ENCODE measurements at places on chromosomes 16 and 17.

DNA sequence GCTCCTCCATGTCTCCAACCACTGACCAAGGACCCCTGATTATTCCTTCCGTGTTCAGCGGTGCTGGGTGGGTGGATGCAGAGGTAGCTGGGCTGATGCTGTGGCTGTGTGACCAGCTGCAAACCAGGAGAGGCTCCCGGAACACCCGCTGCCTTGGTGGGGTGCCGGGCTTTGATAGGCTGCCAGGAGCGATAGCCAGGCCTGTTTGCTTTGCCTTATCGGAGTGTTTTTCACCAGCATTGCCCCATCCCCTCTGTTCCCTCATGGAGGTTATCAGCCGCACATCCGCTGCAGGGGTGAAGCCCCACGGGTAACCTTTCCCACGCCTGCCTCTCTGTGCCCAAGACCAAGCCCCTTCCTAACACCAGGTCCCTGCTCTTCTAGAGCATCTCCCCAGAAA lies 354.3 kb downstream of the C16orf95 start:
- DNase-seq, result no peak

DNA sequence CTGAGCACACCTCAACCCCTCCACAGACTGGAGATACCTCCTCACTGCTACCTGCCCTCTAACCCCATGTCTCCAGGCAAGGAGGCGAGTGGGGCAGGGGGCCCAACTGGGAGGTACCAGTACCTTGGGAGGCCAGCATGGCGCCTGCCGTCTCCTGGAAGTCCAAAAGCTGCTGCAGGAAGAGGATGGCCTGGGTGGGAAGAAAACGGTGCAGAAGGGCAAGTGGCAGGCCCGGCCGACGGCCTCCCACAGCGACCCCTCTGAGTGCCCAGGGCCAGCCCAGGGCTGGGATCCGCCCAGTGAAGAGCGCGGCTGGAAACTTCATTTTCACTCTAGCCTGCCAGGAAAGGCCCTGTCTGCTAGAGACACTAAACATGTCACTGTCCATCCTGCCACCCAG lies 8.5 kb downstream of the ZACN start:
- DNase-seq, result no peak

- DNase-seq, result peak; percentile 84
Measured at GRCh38 chr16:75074920-75075687, 41.5 kb downstream of the LDHD start.

GRCh38 chr16:75913958-75914357 lies 187.7 kb upstream of the CPHXL start:
- no peak for DNase-seq

- no peak for DNase-seq
Measured at GRCh38 chr16:19696961-19697360, 21.1 kb downstream of the KNOP1 start.

DNA sequence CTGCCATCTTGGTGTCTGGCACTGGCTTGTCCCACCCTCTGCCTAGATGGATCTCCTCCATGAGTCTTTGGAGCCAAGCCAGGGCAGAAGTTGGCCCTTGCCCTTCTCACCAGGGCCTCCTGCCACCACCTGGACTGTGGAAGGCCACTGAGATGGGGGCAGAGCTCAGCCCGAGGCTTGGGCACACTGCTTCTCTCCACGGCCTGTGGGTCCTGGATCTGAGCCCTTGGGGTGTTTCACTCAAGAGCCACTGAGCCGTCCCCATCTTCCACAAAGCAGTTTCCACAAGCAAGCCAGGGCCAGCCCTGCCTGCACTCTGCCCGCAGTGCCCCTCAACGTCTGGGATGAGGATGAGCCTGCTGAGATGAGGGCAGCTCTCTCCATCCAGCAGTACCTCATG lies 16.7 kb upstream of the CD300A start:
- no peak for DNase-seq

- no peak for DNase-seq
Measured at GRCh38 chr16:53673189-53673588, 30.5 kb downstream of the RPGRIP1L start.

- DNase-seq, result no peak
Measured at GRCh38 chr17:40090237-40091119, 9.9 kb downstream of the NR1D1 start.

GRCh38 chr17:78124081-78124835 lies 4.3 kb downstream of the TMC6 start:
- peak; percentile 71 for DNase-seq

DNA sequence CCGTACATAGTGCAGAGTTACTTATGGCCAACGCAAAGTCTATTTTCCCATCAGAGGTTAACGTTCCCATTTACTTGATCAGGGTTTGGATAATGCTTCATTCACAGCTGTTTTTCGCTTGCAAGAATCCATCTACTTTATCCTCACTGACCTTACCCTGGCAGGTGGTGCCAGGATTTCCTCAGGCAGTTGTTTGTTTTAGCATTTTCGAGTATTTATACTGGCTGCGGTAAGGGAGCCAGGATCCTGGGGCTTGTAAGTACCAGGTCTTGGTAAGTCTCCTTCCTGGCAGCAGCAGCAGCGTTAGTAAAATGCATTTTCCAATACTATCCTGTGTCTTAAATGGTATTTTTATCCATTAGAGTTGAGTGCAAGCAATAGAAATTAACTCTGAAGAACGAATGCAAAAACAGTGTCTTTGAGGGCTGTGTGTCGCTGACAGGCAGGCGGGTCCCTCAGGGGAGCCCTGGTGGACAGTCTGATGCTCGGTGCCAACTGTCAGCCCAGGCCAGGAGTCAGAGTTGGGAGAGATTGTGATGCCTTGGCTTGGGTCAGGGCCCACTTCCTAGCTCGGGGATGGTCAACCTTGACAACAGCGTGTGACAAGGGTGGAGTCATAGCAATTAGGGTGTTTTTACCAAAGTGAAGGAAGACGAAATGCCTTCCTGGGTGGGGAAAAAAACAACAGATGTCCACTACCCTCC lies 92.4 kb upstream of the HSBP1 start:
- no peak for DNase-seq

- no peak for DNase-seq
Measured at GRCh38 chr16:81967358-81967757, 43.9 kb downstream of the SDR42E1 start.

GRCh38 chr17:3761918-3762380 lies 38.2 kb downstream of the HASPIN start:
- DNase-seq, result no peak

DNA sequence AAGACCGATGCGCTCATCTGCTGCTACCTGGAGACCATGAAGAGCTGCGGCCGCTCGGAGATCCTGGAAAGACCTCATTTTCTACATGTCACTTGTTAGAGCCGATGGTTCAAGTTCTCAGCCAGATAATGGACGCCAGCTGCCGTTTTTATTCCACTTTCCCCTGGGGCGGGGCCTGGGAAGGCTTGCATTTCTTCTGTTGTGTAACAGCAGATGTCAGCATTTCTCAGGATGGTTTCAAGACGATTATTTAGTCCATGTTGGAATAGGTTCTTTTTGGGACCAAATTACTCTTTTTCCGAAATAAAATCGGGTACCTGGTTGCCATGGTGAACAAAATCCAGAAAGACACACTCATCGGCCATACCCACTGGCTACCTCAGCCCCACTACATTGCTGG lies 1418.3 kb downstream of the CDH11 start:
- DNase-seq, result no peak

DNA sequence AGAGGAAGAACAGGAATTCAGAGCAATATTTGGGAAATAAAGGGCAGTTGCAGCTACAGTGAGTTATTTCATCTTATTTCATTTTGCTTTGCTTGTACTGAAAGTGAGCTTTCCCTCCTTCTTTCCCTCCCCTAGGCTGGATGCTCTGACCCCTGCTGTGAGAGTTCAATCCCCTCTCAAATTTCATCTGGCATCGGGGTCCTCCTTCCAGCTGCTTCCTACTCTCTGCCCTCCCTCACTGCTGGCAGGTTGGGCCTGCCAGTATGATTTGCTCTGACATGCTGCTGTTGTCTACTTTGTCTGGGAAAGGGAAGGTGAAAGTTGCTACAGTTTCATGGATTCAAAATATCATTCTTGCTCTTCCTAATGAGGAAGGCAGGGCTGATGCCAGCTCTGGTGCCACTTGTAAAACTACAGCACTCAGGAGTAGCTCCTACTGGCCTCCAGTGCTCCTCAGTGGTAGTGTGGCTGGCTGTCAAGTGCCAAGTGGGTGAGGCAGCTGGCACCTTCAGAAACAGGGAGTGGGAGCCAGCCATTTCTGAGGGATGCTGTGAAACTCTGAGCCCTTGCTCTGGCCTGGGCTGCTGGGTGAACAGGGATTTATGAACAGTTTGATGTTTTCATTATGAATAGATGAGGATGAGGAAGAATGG lies 408.6 kb downstream of the HAPSTR1 start:
- no peak for DNase-seq

- DNase-seq, result peak; percentile 64
Measured at GRCh38 chr17:81537343-81537855, 9.2 kb downstream of the FSCN2 start.

GRCh38 chr17:13182450-13182849 lies 164.6 kb upstream of the ELAC2 start:
- no peak for DNase-seq

DNA sequence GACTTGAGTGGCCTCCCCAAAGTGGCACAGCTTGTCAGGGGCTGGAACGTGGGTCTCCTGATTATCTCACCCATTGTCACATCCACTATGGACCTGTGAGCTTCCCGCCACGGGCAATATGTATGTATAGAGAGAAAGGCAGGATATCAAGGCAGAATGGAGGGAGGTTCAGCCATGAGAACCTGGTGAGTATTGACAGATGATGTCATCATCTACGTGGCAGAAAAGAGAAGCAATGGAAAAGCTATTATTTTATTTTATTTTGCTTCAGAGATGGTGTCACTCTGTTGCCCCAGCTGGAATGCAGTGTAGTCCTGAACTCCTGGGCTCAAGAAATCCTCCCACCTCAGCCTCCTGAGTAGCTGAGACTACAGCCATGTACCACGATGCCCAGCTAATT lies 13.4 kb upstream of the PDK2 start:
- DNase-seq, result no peak

- DNase-seq, result no peak
Measured at GRCh38 chr17:41168121-41168520, at the start of gene KRTAP4-3. Gene KRTAP4-3 (minus strand): TSS chr17:41168221. CDS start chr17:41168172, 49 bp downstream.

GRCh38 chr17:28928061-28928460 lies 23.3 kb downstream of the PHF12 start:
- DNase-seq, result peak; percentile 45

DNA sequence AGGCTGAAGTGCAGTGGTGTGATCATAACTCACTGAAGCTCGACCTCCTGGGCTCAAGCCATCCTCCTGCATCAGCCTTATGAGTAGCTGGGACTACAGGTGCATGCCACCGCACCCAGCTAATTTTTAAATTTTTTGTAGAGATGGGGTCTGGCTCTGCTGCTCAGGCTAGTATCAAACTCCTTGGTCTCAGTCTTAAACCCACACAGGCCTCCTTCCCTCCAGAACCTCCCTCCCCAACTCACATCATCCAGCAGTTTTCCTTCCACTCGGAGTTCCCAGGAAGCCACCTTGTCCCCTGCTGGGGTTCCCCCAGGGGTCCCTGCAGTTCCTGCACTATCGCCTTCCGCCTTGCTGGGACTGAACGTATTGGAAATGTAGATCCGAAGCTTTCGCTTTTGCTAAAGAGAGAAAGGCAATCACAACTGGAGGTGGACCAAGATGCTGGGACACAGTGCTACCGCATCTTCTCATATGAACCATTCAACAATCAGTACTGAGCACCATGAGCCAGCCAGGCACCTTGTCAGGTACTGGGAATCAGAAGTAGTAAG lies 7.2 kb downstream of the SMARCD2 start:
- no peak for DNase-seq

- no peak for DNase-seq
Measured at GRCh38 chr17:71511266-71511995, 609.4 kb upstream of the SOX9 start.

GRCh38 chr16:57299009-57299718 lies 14.7 kb upstream of the PLLP start:
- no peak for DNase-seq

DNA sequence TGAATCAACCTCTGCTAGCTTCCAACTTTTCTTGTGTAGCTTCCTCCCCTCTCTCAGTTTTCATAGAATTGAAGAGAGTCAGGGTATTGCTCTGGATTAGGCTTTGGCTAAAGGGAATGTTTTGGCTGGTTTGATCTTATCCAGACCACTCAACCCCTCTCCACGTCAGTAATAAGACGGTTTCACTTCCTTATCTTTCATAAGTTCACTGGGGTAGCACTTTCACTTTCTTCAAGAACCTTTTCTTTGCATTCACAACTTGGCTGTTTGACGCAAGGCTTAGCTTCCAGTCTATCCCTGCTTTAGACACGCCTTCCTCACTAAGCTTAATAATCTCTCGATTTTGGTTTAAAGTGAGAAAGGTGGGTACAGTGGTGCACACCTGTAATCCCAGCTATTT lies 29.7 kb upstream of the OR1A2 start:
- DNase-seq, result no peak

GRCh38 chr17:74922172-74922571 lies 883 bp downstream of the USH1G start:
- DNase-seq, result no peak

- no peak for DNase-seq
Measured at GRCh38 chr16:28882551-28883160, 4.4 kb downstream of the ATP2A1 start.

GRCh38 chr16:85940214-85940613 lies 41.3 kb downstream of the IRF8 start:
- DNase-seq, result no peak

GRCh38 chr17:38579934-38580333 lies 25.8 kb downstream of the SRCIN1 start:
- no peak for DNase-seq

- no peak for DNase-seq
Measured at GRCh38 chr17:40550608-40551007, 14.7 kb downstream of the CCR7 start.

DNA sequence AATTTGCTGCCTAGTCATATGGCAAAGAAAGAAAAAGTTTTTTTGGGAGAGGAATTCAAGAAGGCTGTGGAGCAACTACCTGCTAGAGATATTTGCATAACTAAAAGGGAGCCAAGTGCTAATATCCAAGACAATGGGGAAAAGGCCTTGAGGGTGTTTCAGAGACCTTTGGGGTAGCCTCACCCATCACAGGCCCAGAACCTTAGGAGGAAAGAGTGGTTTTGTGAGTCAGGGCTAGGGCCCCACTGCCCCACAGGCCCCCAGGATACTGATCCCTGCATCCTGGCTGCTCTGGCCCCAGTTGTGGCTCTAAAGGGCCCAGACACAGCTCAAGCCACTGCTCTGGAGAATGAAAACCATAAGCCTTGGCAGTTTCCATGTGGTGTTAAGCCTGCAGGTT lies 41.9 kb upstream of the SDK2 start:
- no peak for DNase-seq

GRCh38 chr17:66953630-66954020 lies 10.9 kb upstream of the CACNG4 start:
- DNase-seq, result no peak

DNA sequence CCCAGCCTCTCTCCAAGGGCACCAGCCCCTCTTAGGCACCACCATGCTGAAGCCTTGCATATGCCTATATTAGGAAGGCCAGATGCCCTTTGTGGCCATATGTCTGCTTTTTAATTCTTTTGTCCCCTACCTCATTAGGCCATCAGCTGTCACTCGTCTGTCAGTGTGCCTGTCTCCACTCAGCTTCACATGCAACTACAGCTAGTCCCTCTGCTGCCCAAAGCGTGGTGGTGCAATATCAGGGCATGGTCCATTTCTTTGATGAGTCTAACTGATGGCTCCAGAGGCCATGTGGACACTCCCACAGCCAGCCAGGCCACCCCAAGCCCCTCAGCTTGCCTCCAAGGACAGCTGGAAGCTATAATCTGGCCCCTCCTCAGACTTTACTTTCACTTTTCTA lies 36.3 kb downstream of the MYO18A start:
- DNase-seq, result no peak
